ENCODE measurements at places on chromosomes 5 and 9.

DNA sequence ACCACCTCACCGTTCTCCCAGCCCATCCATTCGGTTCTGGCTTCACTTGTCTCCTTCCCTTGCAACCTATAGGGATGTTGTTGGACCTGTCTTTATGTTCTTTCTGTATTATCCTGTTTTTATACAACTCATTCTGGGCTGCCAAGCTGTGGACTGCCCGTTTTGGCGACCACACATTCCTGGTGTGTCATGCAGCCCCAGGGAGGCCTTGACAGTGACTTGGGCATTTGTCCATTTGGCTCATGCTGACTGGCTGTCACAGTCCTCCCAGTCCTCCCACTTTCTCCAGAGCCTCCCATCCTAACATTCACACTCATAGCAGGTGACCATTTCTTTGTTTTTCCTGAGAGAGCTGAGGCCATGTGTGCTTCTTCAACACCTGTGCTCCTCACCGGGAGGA, 136.4 kb downstream of the SLF1 start:
- DNase-seq, result no peak

DNA sequence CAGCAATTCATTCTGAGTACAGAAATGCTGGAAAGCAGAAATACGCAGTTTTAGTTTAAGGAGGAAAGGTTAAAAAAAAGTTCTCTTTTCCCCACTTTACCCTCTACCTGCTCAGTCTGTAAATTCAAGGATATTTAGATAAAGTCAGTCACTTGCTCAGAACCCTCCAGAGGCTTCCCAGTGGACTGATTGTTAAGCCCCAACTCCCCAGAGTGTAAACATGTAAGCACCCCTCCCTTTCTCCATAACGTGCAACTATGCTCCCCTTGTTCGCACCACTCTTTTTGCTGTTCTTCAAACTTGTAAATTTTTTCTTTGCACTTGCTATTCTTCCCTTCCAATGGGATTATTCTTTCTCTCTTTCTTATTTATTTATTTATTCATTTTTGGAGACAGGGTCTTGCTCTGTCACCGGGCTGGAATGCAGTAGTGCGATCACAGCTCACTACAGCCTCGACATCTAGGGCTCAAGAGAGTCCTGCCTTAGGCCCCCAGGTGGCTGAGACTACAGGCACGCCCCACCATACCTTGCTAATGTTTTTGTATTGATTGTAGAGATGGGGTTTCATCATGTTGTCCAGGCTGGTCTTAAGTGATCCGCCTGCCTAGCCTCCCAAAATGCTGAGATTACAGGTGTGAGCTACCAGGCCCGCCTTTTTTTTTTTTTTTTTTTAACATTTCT, 32.5 kb upstream of the ERBIN start:
- DNase-seq, result no peak

GRCh38 chr5:135729321-135729786, 105.1 kb upstream of the SLC25A48 start:
- DNase-seq, result no peak

DNA sequence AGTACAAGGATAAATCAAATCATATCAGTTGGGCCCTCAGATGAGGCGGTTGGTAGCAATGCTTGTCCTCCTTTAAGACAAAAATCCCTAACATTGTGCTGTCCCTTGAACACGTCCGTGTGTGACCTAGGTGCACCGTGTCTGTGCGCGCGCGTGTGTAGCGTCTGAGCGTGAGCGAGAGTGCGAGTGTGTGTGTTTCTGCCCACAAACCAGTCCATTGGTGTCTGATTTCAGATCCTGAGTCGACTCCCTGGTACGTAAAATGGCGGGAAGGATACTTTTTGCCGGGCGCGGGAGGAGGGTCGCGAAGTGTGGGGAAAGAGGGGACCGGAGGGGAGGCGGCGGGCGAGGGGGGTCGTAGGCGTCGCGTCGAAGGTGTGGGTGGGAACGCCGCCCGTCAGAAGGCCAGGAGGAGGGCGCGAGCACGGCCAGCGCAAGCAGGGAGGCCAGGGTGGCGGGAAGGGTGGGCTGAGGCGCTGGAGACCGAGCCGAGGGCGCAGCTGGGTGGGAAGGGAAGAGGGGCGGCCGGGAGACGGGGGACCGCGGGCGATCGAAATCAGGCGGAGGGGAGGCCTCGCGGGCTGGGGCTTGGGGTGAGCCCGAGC, 8.9 kb downstream of the OTP start:
- no peak for DNase-seq

- DNase-seq, result no peak
These were observed 83.1 kb upstream of the PLPP6 start for GRCh38 chr9:4579001-4579400.

- no peak for DNase-seq
These were observed 545.2 kb upstream of the ACO1 start for GRCh38 chr9:31839273-31839672.

DNA sequence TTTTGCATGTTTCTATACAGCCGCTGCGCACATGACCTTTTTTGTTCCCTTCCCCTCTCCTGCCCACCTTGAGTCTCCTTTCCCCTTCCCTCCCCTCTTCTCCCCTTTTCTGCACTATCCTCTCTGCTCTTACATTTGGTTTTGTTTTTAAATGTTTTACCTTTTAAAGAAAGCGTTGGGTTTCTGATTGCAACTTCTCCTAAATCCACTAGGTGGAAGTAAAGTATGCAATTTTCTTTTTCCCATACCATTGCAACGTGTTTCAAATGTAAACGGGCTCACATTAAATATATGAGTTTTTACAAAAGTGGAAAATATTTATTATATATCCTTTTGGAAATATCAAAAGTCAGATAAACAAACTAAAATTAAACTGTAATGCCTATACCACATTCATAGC, 500.9 kb downstream of the DIRAS2 start:
- peak; percentile 25 for DNase-seq

- DNase-seq, result no peak
These were observed 20.5 kb downstream of the ZBTB34 start for GRCh38 chr9:126880947-126881332.

GRCh38 chr5:154516475-154516874, 38.4 kb upstream of the HAND1 start:
- no peak for DNase-seq

- no peak for DNase-seq
These were observed 31.6 kb upstream of the ANGPTL2 start for GRCh38 chr9:127154003-127154389.

- no peak for DNase-seq
These were observed 8.5 kb downstream of the HBEGF start for GRCh38 chr5:140337880-140338279.

- no peak for DNase-seq
These were observed 159.5 kb upstream of the SHB start for GRCh38 chr9:38228331-38229103.

DNA sequence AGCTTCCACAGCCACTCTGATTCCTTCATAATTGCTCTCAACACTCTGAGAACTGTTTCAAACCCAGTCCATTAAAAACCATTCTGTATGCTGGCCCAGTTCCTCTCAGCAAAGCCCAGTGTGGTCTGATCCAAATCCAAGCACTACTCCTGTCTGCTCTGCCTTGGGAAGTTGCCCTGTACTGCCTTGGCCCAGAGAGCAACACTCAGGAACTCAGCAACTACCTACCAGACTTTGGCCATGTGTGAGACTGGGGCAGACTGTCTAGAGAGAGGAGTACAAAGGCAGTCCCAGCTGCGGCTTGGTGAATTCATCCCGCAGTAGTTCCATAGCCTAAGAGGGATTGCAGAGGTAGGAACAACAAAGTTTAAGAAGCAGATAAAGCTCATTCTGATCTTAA, 214.4 kb downstream of the MCTP1 start:
- DNase-seq, result no peak

DNA sequence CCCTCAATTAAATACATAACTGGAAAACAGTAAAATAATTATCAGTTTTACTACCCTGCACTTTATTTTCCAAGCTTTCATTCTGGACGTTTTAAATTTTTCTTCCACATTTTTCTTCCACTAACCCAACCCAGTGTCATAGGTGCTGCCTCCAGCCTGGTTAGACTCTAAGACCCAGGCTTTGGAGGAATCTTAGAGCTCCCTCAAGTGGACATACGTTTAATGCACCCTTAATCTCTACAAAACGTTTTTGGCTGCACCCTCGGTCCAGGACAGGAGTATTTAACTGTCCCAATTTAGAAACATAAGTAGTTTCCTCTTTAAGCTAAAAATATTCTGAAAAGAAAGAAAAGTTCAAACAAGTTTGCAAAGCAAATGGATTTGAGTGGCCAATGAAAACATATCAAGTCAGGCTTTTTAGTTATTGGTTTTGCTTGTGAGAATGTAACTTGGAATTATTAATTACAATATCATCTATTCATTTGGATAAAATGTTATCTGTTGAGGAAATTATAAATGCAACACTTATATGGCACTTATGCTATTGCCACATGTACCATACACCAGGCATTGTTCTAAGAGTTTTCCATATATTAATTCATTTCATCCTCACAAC, 38.9 kb downstream of the CDH6 start:
- no peak for DNase-seq

DNA sequence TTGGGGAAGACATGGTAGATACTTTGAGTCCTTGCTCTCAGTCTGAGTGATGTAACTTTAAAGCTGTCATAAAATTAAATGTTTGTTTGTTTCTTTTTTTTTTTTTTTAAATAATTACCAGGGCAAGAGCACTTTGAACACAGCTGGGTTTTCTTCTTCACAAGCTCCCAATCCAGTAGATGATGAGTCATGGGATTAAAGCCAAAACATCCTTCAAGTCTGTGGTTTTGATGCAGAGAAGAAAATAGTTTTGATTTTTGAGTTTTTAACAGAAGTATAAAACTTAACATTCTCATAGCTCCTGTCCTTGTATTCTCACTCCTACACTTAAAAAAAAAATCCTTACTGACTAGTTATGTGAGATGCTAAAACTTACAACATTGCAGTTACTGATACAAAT, 34.8 kb upstream of the IL31RA start:
- DNase-seq, result peak; percentile 2

GRCh38 chr5:177428574-177429217, 2.2 kb downstream of the GRK6 start:
- no peak for DNase-seq

DNA sequence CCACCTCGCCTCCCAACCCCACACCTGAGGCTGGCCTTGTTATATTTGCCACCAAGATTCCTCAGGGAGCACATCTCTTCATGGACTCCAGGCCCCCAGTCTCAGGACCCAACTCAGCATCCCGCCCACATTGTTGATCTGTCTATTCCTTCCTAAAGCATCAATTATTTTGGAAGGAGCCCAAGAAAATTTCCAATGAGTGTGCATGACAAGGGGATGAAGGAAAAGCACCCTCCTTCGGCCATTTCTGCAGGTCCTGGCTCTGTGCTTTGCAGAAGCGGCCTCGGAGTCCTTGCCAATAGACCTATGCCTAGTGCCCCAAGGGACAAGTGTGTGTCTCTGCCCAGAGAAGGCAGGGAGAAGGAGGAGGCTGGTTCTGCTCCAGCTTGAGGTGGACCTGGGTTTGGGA, 273.2 kb downstream of the GADD45G start:
- no peak for DNase-seq

DNA sequence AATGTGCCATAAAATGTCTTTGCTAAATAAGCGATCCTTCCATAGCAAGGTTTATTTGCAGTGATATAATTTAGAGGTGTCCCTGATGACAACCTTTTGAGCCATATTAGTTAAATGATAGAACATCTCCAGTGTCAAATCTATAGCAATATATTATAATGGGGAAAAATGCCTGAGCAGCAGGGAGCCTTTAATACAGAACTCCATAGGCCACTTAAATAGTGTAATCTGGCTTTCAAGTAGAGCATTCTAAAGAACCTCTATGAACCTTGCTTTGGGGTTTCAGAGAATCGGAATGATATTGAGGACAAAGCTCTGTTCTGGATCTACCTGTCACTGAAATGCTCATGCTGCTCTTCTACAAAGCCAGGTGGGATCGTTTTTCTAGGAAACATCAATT, 96.7 kb upstream of the MEF2C start:
- DNase-seq, result no peak

DNA sequence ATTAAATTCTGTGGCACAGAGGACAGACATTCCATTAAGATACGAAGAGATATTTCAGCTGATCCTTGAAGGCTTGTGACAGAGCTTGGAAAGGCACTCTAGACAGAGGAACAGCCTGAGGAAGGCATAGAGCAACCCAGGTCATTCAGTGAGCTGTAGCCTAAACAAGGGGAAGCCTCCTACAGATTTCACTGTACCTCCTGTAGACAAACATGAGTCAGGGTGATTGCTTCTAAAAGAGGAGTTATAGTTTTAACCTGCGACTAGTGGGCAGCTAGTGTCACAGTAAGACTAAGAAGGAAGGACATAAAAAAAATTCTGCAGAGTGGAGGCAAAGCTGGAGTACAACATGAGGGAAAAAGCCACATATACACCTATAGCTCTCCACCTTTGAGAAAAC, 43.5 kb upstream of the ANKDD1B start:
- DNase-seq, result peak; percentile 58

DNA sequence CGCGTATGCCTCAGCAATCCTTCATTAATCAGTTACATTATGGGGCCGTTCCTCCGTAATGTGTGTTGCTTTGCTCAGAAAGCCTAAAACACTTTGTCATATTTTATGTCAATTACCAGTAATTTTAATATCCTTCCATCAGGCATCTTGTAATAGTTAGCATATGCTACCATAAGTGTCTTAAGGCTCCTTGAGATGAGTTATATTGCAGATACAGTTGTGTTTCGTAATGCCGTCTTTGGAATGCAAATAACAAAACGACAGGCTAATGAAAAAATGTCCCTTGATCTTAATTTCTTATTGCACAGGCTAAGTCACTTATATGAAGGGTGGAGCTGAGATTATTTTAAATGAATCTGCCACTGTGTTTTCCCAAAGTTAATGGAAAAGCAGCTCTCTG, 50.5 kb downstream of the TBCA start:
- no peak for DNase-seq

DNA sequence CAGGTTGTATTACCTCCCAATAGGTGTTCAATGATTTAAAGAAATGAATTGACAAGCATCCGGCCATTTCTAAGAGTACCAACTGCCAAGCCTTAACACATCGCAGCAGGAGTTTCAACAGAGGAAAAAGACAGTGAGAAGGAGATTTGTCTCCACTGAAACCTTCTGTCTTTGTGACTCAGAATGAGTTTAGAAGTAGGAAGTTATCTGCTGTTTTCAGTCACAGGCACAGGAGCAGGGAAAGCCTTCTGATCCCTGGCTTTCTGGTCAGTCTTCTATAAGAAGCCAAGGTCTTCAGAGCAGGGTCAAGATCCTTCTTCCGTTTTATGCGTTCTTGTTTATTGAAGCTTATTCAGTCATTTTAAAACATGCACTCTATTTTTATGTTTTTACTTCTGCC, 390.7 kb upstream of the PCSK5 start:
- DNase-seq, result no peak

- no peak for DNase-seq
These were observed 77.3 kb upstream of the MAP3K1 start for GRCh38 chr5:56737951-56738606.

Data from dermis microvascular lymphatic vessel endothelial cell (primary cell).